ENCODE measurements at places on chromosomes 5 and 9.
A peak's percentile ranks its signal among the peaks of the same experiment; 100 is the strongest.

GRCh38 chr5:131647048-131647769 is 12.2 kb upstream of the RAPGEF6 start:
- DNase-seq = no peak

GRCh38 chr5:132459031-132459982 is 31.3 kb downstream of the IRF1 start:
- no peak for DNase-seq

- DNase-seq = no peak
Measured at GRCh38 chr9:72936266-72936665, 16.6 kb downstream of the ALDH1A1 start.

- DNase-seq = no peak
Measured at GRCh38 chr9:136643596-136644342, 18.9 kb upstream of the EGFL7 start.

- no peak for DNase-seq
Measured at GRCh38 chr9:20569525-20569924, 52.8 kb downstream of the MLLT3 start.

- DNase-seq = no peak
Measured at GRCh38 chr5:137186759-137187461, 312.2 kb downstream of the SPOCK1 start.

DNA sequence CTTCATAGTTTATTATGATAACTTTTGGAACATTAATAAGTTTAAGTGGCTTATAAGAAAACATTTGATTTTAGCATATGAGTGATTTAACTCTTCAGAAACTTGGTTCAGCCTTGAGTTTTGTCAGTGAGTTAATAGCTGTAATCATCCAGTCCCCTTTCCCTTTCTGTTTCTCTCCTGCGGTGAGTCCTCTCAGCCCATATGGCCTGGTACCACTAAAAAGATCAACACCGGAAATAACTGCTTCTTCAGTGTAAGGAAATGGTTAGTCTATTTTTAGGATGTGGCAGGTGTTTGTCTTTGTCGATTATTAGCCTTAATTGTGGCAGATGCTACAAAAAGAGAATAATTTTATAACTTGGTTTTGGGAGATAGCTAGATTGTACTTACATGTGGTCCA is 120.2 kb upstream of the GRHPR start:
- no peak for DNase-seq

DNA sequence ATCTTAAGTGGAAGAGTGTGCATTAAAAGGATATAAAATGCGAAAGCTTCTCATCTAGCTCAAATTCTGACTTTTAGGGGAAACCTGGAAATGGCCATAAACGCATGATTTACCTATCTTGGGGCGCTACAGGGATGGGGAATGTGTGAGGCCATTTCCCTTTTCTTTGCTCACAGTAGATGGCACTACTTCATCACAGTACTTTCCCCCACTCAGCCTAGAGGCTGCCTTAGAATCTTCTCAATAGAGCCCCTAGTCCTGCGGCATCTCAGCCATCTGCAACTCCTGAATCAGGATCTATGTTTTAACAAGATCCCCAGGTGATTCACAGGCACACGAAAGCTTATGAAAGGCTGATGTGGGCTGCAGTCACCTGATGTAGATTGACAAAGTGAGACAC is 110.8 kb downstream of the LHFPL2 start:
- DNase-seq = no peak

- DNase-seq = peak; percentile 9
Measured at GRCh38 chr9:34577400-34578240, 11.9 kb downstream of the CNTFR start.

DNA sequence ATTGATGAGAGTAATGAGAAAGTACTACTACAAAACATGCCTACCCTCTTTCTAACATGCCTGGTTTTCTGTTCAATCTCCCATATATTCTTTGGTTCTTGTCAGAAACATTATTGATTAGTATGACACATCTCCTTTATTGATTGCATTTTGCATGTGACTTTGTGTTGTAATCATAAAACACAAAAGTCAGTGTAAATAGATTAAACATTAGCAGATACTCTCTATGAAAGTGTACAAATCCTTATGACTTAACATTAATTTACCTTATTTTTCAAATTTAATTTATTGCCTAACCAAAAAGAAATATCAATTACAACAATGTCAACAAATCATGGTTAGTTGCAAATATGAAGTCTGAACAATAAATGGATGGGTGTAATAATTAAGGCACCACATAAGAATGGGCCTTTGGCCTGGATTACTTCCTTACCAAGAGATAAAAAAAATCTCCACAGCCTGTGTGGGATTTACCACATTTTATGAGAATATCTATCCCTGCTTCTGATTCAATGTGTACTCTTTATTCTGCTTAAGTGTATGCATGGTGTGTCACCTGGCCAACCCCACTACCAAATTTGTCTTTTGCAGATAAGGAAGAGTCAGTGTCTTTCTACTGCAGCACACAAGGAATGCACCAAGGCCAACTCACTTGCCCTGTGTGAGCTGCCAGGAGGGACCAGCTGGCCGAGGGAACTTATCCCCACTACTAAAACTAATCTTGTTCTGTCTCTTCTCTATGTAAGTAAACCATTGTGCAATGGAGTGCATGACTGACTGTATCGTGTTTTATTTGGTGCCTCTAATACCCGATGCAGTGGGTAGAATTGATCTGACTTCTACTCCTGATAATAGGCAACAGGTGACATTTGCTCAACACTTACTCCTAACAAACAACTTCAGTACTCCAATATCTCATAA is 1001.9 kb upstream of the CDH10 start:
- no peak for DNase-seq

DNA sequence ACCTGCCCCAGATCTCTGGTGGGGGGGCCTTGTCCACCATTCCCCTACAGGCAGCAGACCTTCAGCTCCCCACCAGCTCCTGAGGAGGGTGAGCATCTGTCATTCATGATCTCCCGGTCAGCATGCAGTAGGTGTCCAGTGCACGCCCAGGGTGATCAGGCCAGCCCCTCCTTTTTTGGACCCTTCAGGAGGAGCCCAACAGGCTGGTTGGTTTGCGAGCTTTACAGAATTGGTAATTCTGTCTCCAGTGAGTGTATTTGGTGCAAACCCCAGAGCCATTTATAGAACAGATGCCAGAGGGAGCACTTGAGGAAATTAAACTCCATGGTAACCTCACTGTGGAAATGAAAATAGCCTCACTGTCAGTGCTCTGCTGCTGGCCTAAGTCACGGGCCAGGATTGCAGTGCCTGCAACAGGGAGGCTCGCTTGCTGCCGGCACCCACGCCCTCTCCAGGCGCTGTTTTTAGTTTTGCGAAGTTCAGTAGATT is 23.4 kb downstream of the WNK2 start:
- DNase-seq = no peak

- peak; percentile 72 for DNase-seq
Measured at GRCh38 chr9:98192503-98193335, at the start of gene CORO2A. Gene CORO2A (minus strand): TSS chr9:98192637. CDS start chr9:98157660, 34,977 bp downstream.

- DNase-seq = no peak
Measured at GRCh38 chr5:52173133-52173532, 614.6 kb upstream of the ITGA1 start.

GRCh38 chr5:33275391-33275790 is 165.4 kb upstream of the TARS1 start:
- no peak for DNase-seq

DNA sequence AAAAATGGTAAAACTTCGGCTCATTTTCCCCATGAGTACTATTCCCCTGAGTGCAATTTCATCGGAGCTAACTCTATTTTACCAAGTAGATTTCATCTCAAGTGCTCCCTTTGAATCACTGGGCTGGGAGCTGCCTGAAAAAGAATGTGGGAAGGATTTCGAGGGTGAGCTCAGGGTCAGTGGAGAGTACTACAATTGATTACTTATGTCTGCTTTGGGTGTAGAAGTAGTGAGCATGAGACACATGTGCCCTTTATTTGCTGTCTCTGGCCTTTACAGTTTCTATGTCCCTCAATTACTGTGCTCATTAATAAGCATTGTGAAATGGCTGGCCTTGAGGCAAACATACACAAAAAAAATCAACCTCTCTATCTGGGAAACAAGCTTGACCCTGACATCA is 172.7 kb upstream of the RFX3 start:
- DNase-seq = no peak

GRCh38 chr9:75734802-75735201 is 155.7 kb upstream of the PCSK5 start:
- DNase-seq = no peak

GRCh38 chr9:28720746-28721145 is 1147.5 kb upstream of the C9orf72 start:
- DNase-seq = no peak

DNA sequence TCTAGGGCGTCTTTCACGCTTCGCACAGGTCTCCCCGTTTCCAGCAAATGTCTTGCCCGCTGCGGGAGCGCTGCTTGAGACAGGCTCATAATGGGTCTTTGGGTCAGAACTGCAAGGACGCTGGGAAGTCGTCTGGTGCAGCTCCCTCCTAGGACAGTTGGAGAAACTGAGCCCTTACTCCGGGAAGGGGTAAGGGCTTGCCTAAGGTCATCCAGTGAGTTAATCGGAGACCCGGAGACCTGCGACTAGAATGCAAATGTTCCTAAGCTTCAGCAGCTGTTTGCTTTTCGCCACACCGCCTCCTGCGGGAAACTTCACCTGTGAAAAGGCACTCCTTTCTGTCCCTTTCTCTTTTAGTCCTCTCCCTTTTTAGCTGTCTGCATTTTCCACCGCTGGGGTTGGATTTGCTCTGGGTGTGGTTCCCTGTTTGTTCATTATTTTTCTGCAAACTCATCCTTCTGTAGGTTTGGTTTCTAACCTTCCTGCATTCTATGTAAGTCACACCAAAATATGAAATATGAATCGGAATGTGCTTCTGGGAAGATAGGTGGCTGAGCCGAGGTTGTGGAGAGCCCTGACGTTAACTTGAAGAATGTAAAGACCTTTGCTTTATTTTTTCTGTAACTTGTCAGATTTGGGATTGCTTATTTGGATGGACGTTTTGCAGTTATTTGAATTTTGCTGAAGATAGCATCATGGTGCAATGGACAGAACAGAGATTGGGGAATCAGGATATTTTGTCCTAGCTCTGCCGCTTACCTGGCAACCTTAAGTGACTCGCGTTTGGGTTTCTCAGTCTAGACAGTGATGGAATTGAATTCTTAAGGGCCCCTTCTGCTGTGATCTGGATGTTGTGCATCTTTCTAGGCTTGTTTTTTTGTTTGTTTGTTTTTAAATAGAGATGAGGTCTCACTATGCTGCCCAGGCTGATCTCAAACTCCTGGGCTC is 909 bp downstream of the SLC36A1 start:
- DNase-seq = peak; percentile 10

GRCh38 chr9:113958556-113958955 is 82.4 kb downstream of the ZNF618 start:
- DNase-seq = no peak

DNA sequence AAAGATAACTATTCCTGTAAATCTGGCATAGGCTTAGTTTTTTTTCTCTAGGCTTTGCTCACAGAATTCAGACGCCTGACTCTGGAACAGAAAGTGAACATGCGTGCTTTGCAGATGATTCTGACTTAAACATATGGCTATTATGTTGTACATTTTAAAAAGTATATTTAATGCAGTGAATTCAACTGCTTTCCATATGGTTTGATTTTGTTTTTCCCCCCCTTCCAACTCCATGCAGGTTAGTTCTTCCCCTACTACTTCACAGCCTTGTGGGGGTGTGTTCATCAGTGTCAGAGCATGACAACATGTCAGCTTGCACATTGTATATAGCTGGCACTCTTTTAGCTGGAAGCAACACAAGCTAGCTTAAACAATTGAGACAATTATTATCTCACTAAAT is 226.8 kb downstream of the TMEM167A start:
- DNase-seq = no peak

DNA sequence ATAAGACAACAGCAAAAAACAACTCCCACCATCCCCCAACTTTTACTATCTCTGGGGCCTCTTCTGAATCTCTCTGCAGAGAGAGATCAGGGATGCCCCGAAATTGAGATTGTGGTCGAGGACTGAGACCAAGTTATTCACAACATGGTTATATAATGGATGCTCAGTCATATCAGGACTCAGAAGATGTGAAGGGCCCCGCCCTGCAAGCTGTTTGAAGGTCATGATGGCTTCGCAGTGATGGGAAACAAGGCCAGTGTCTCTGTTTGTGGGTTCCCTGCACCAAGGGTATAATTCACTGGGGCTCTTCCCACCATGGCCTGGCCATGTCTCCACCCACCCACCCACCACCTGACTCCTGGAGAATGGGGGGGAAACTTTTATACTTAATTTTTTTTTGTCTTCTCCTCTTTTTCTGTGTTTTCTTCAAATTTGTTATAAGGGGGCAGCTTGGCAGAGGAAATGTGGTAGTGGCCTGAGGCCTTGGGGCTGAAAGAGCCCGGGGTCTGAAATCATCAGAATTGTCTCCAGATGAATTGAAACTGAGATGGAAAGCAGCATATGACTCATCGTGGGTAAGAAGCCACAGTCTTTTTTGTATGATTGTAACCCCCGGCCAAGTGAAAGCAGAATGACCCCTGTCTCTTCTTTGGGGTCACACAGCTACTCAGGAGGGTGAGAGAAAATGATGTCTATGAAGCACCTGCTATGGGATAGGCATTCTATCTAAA is 15.0 kb upstream of the TEX48 start:
- peak; percentile 74 for DNase-seq

DNA sequence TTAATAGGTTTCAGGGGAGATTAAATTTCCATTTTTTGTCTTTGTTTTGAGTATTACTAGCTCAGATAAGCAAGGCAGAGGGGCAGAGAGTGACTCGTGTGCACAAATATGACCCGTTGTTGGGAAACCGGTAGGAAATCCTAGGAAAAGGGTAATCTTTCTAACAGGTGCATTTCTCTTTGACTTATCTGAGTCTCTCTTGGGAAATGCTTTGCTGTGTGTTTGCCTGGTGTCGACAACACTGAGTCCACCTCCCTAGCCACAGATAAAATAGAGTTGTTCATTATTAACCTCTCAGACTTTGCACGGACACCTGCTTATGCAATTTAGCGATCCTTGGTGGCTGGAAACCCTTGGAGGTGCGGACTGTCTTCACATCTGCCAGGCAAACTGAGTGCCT is 164.2 kb downstream of the FGF1 start:
- DNase-seq = no peak

GRCh38 chr9:136750526-136750925 is 2.2 kb upstream of the LCN6 start:
- DNase-seq = no peak
